ENCODE measurements at places on chromosomes 4 and X. TPM values are rescaled to one million over a fixed set of nuclear protein-coding genes. Genes with fewer than 3 reads are reported as not detected.

DNA sequence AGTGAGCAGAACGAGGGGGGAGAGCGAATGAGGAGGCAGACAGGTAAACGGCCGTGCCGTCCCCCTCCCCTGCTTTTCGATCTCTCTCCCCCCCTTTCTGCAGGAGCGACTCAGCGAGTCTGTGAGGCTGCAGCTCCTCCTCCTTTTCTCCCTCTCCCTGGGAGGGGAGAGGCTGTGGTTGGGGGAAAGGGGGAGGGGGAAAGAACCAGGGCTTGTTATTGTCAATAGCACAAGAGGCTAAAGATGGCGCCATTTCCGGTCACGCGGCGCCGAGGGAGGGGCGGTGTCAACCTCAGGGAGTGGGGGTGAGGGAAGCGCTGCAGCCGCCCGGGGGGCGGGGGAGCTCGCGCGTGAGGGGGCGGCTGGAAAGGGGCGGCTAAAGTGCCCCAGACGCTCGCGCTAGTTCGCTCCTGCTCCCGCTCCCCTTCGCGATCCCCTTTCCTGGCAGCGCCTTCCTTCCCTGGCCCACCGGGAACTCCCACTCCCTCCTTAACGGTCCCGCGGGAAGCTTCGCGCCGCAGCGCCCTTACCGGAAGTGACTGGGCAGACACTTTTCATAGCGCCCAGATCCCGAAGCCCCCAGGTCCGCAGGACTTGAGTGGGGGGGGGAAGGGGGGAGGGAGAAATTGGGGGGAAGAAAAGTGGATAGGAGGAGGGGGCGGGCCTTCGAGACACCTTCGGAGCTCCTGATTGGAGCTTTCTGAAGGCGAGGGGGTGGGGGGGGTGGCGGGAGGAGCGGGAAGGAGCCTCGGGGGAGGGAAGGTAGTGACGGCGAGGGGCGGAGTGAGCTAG, at the start of gene CUL4B:
CUL4B (minus strand) TSS at position 121 of the 792 bp plus-strand sequence. CDS start 324 bp downstream, outside the sequence.
- H3K27me3 ChIP-seq = no peaks in the 10 kb centered on the region
- H3K27ac ChIP-seq = peak within 1 kb of the TSS; percentile 95
- peak within 1 kb of the TSS; percentile 63 for H3K4me3 ChIP-seq
- H3K4me1 ChIP-seq = no peaks in the 10 kb centered on the region

GRCh38 chrX:149372866-149373265, 132.2 kb downstream of the IDS start:
- no peaks in the 10 kb centered on the region for H3K27me3 ChIP-seq
- DNase-seq = no peak
- no peaks in the 10 kb centered on the region for H3K4me1 ChIP-seq
- H3K27ac ChIP-seq = no peak overlapping the region
- no peak overlapping the region for H3K4me3 ChIP-seq

DNA sequence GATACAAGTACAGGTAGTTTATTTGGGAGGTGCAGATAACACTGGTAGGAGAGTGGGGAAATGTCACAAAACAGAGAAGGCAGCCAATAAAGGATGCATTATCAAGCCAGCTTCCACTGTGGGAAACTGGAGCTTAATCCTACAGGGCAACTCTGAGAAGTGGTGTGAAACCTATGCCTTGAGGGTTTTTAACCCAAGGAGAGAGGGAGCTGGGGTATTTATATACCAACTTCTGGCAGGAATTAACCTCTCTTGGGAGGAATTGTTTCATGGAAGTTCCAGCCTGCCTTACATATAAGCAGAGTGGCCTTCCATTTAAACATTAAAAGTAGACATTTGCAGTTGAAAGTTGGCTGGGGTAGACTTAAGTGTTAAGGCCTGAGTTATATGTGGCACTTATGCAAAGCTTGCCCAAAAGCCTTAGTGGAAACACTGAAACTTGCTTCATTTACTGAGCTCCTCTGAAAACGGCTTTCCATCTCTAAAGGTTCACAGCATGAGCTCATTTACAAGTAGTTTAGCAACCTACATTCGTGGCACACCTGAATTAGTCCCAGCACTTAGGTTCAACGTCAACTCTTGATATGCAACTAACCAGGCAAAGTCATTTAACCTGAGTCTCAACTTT, 19.2 kb downstream of the MAGEB17 start:
- no peak overlapping the region for H3K27ac ChIP-seq
- H3K4me1 ChIP-seq = no peaks in the 10 kb centered on the region
- DNase-seq = no peak
- no peaks in the 10 kb centered on the region for H3K36me3 ChIP-seq
- H3K4me3 ChIP-seq = no peak overlapping the region
- no peaks in the 10 kb centered on the region for H3K27me3 ChIP-seq

- no peak overlapping the region for H3K27ac ChIP-seq
- H3K36me3 ChIP-seq = no peaks in the 10 kb centered on the region
- H3K4me1 ChIP-seq = no peaks in the 10 kb centered on the region
- no peaks in the 10 kb centered on the region for H3K27me3 ChIP-seq
Observed at GRCh38 chrX:120228187-120228908, 22.3 kb upstream of the ZBTB33 start.

DNA sequence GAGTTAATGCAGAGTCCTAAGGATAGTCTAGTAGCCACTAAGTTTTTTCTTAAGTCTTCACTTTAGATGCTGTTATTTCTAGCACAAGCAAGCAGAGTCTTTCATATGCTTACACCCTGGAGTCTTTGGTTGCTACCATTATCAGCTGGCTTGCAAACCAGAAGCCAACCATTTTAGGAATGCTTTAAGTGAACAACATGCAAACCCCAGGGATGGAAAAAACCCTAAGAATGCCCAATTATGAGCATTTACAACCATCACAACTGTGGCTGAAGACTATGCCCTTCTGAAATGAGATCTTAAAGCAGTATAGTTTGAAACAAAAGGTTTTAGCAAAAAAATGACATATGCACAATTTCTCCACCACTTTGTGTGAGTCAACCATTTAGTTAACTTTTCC, 6.6 kb downstream of the MID1IP1 start:
- no peaks in the 10 kb centered on the region for H3K27me3 ChIP-seq
- H3K27ac ChIP-seq = no peak overlapping the region
- H3K4me3 ChIP-seq = no peak overlapping the region

DNA sequence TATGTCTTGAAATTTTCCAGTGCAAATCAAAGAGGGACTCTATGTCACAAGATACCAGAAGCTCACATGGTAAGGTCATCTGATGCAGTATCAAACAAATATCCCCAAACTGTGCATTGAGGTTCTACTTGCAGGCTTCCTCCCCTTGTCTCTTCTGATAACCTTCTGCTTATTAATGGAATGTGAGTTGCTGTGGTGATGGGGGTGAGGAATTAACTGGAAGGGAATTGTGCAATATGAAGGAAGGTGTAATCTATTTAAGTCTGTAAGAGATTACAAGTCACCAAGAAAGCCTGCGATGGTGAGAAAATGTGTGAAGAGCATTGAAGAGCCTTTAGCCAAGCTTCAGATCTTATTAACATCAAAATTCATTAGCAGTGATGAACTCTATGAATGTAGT, 15.4 kb upstream of the MAGED1 start:
- DNase-seq = no peak
- H3K4me1 ChIP-seq = no peaks in the 10 kb centered on the region
- H3K27me3 ChIP-seq = no peaks in the 10 kb centered on the region
- H3K36me3 ChIP-seq = no peaks in the 10 kb centered on the region
- H3K27ac ChIP-seq = no peak overlapping the region
- H3K4me3 ChIP-seq = no peak overlapping the region

GRCh38 chr4:183374950-183375555, 52.8 kb upstream of the CLDN24 start:
- H3K36me3 ChIP-seq = no peaks in the 10 kb centered on the region
- H3K4me3 ChIP-seq = no peak overlapping the region
- H3K4me1 ChIP-seq = no peaks in the 10 kb centered on the region
- H3K27ac ChIP-seq = no peak overlapping the region
- H3K27me3 ChIP-seq = no peaks in the 10 kb centered on the region

DNA sequence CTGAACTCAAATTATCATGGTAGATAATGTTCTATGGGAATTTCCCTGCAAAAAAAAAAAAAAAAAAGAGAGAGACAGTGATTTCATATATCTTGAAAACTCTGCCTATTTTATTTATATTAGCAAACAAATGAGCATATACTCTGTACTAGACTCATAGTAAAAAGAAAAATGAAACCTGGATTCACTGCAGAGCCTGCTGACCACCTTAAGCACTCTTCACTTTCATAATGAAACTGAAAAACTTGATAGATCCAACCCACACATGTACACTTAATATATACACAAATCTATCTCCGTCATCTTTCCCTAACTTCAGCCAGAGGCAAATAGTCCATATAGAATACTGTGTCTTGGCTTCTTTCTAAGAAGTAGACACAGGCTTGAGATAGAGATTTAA, 226.1 kb upstream of the KCNIP4 start:
- no peak overlapping the region for H3K4me3 ChIP-seq
- no peaks in the 10 kb centered on the region for H3K36me3 ChIP-seq
- no peaks in the 10 kb centered on the region for H3K4me1 ChIP-seq
- no peaks in the 10 kb centered on the region for H3K27me3 ChIP-seq
- no peak overlapping the region for H3K27ac ChIP-seq

DNA sequence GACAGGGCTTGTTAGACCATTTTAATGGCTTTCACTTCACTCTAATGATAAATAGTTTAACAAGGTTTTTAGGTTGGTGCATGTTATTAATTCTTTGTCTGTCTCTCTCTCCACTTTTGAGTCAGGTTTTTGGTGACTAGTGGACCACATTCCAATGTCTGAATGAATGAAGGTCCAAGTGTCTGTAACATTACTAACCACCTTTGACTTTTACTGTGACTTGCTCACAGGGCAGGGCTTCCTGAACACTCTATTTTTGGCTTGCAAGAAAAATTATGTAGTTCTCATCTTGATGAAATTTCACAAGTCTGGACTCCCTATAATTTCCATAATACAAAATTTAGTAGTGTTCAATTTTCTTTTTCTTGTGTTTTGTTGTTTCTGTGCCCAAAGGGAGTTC, 78.9 kb upstream of the BMPR1B start:
- H3K4me1 ChIP-seq = peaks cover 11% of the 10 kb centered on the region
- H3K36me3 ChIP-seq = no peaks in the 10 kb centered on the region
- no peak overlapping the region for H3K4me3 ChIP-seq
- H3K27ac ChIP-seq = no peak overlapping the region
- no peak for DNase-seq

FAAH2 gene
- 3.2 TPM for polyA plus RNA-seq

MAML3 gene
- 3.5 TPM for polyA plus RNA-seq

IL2RG gene
- polyA plus RNA-seq = 14.4 TPM

Measured in sigmoid colon (tissue), 7 donors.